ENCODE measurements at places on chromosomes 3 and 15.
A peak's percentile ranks its signal among the peaks of the same experiment; 100 is the strongest.

GRCh38 chr3:112101916-112102315, 15.7 kb downstream of the C3orf52 start:
- DNase-seq = no peak

- no peak for DNase-seq
These were observed 12.9 kb downstream of the LOXL1 start for GRCh38 chr15:73939138-73939537.

DNA sequence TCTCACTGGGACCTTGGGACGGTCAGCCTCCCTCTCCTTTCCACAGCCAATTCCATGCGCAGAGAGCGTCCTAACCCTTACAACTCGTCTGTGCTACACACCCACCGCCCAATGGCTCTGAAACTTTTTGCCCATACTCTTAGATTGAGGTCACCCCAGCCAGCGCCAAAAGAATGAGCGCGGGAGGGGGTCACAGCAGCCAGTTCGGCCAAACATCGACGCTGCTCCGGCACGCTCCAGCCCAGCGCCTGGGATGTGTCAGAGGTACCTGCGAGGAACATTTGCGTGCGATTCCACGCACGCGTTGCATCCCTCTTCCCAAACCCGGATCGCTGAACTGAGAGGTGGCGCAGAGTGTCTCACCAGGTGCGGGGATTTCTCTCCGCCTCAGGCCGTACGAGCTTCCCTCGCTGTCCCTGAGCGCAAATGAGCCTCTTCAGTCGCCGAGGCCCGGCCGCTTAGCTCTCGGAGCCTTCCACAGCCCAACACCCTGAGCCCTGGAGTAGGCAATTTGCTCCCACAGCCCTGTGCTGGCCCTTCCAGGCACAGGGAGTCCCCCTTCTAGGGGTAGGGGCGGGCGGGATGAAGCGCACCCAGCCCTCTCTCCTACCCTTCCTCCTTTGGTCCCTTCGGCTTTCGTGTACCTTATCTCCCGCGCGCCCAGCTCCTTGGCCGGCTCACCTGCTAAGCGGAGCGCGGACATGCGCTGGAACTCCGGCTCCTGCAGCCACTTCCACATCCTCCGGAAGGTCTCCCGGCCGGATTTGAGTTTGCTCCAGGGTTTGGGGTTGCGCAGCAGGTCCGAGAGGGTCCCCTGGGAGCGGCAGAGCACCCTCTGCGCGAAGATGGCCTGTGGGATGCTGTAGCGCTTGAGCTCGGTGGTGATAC, 1.8 kb downstream of the ONECUT1 start:
- peak; percentile 31 for DNase-seq

- no peak for DNase-seq
These were observed 426.7 kb downstream of the LPP start for GRCh38 chr3:188580659-188581058.

DNA sequence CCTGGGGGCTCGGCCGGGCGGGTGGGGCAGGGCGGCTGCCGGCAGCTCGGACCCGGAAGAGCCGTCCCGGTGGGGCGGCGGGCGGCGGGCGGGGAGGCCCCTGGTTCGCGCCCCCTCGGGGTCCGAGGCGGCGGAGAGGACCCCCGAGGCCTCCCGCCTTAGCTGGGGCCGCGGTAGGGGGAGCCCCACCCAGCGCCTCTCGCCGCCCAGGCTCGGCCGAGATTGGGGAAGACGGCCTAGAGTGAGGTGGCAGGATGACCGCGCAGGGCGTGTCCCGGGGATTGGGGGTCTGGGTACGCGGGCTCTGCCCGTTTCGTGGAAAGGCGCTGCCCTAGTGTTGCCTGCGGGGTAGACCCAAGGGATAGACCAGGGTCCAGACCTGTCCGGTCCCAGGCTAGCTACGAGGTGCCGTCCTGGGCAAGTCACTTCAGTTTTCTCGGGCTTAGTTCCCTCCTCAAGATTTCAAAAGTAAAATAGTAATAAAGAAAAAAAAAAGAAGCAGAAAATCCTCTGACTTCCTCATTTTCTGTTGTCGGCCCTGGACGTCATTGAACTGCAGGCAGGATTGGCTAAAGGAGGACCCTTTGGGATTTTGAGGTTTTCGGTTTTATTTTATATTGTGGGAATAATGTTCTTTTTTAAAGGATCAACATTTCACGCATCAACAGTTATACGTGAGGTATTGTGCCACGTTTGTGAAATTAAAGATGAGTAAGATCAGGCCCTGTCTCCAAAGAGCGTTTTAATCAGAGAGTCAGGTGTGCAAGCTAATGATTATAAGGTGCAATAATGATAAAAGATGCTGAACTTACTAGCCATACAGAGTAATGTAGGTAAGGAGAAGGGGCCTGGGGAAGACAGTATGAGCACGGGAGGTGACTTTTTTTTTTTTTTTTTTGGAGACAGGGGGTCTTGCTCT, 679 bp downstream of the IQGAP1 start:
- DNase-seq = peak; percentile 73

All from neural progenitor cell (in vitro differentiated cells).